ENCODE measurements at places on chromosomes 3 and 15. TPM values are rescaled to one million over a fixed set of nuclear protein-coding genes. Genes with fewer than 3 reads are reported as not detected.

The ILDR1 gene
- total RNA-seq = not detected

The GPR176 gene
- total RNA-seq = 11.6 TPM

The ALDH1A3 gene
- total RNA-seq = 14.5 TPM

The TMEM40 gene
- 0.15 TPM for total RNA-seq

The GHSR gene
- not detected for total RNA-seq

The ERICH6 gene
- total RNA-seq = not detected

The WDR76 gene
- 13.3 TPM for total RNA-seq

The NUTM1 gene
- not detected for total RNA-seq

The PLSCR5 gene
- total RNA-seq = not detected

The NOX5 gene
- total RNA-seq = 0.13 TPM

The NRROS gene
- not detected for total RNA-seq

The NGRN gene
- 102 TPM for total RNA-seq

The CCDC54 gene
- not detected for total RNA-seq

The EPHA6 gene
- 0.14 TPM for total RNA-seq

The ACTC1 gene
- 0.16 TPM for total RNA-seq

The PPIP5K1 gene
- total RNA-seq = 3.8 TPM

The SOX2 gene
- 0.37 TPM for total RNA-seq

The TMOD2 gene
- 2.0 TPM for total RNA-seq

The GPR171 gene
- not detected for total RNA-seq

The XCR1 gene
- total RNA-seq = not detected

The TRIM42 gene
- not detected for total RNA-seq

The GOLGA6B gene
- 0.06 TPM for total RNA-seq

The CCDC9B gene
- 19.3 TPM for total RNA-seq

The PARL gene
- total RNA-seq = 66.4 TPM

The MYRIP gene
- total RNA-seq = not detected

The C3orf20 gene
- total RNA-seq = 0.08 TPM

The HOMER2 gene
- total RNA-seq = 22.5 TPM

The CA12 gene
- 192 TPM for total RNA-seq

The KLHL25 gene
- total RNA-seq = 6.7 TPM

The CLDN18 gene
- not detected for total RNA-seq

The GP9 gene
- total RNA-seq = not detected

The CYP8B1 gene
- total RNA-seq = not detected

The HRH1 gene
- 7.3 TPM for total RNA-seq

The SUCNR1 gene
- 0.06 TPM for total RNA-seq

The SCN5A gene
- total RNA-seq = 1.6 TPM

The SERPINI2 gene
- not detected for total RNA-seq

The ARGFX gene
- total RNA-seq = not detected

The FOXB1 gene
- total RNA-seq = not detected

The PRR23A gene
- total RNA-seq = not detected

The LTF gene
- total RNA-seq = not detected

The MEX3B gene
- total RNA-seq = 3.2 TPM

The KIF15 gene
- 7.9 TPM for total RNA-seq

The MOBP gene
- not detected for total RNA-seq

The AP4E1 gene
- total RNA-seq = 8.3 TPM

The DPPA2 gene
- not detected for total RNA-seq

The CNTN4 gene
- not detected for total RNA-seq

The XIRP1 gene
- 0.14 TPM for total RNA-seq

The CACNA2D2 gene
- 0.61 TPM for total RNA-seq

The TNIK gene
- total RNA-seq = 1.7 TPM

The ATP2C1 gene
- total RNA-seq = 37.0 TPM

The AHSG gene
- 0.13 TPM for total RNA-seq

The TTC21A gene
- total RNA-seq = 1.9 TPM

The SLC25A26 gene
- total RNA-seq = 21.3 TPM

The C2CD4A gene
- total RNA-seq = 0.10 TPM

The BUB1B gene
- 25.8 TPM for total RNA-seq
